ENCODE measurements at places on chromosomes 12 and 14.

- DNase-seq: no peak
Measured at GRCh38 chr12:116026346-116026745, 251.1 kb downstream of the MED13L start.

DNA sequence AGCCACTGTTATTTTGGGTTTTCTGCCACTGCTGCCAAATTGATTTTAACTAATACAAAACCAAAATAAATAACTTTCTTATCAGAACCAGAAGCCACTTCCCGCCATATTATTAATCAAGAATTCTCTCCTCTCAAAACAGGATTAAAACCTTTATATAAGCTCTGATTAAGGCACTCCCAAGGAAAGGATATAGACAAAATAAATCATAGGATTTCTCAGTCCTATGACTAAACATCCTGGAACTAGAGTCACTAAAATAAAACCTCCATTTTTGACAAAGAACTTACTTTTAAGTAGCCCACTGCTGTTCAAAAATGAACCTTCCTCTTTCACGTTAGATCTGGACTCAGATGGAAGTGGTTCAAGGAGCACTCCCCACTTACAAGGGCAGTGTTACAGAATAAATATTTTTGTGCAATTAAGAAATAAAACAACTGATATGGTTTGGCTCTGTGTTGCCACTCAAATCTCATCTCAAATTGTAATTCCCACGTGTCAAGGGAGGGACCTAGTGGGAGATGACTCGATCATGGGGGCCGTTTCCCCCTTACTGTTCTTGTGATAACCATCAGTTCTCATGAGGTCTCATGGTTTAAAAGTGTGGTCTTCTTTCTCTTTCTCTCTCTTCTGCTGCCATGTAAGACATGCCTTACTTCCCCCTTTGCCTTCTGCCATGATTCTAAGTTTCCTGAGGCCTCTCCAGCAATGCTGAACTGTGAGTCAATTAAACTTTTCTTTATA is 26.4 kb downstream of the GXYLT1 start:
- no peak for DNase-seq

GRCh38 chr14:78129375-78129774 is 40.8 kb upstream of the NRXN3 start:
- DNase-seq: no peak

DNA sequence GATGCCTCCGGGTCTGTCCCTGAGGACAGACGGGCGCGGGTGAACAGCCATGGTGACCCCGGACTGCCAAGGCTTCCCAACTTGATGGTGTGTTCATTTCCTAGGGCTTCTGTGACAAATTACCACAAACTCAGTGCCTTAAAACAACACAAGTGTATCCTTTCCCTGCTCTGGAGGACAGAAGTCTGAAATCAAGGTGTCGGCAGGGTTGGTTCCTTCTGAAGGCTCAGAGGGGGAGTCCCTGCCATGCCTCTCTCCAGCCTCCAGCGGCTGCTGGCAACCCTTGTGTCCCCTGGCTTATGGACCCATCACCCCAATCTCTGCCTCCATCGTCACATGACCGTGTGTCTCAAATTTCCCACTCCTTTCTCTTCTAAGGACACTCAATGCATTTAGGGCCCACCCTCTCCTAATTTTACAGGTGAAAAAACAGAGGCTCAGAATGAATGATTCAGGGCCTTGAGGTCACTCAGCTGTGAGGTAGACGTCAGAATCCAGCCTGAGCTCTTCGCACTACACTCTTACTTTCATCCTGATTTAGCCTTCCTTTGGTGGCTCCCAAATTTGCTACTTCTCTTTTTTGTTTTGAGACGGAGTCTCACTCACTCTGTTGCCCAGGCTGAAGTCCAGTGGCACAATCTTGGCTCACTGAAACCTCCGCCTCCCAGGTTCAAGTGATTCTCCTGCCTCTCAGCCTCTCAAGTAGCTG is 45.4 kb downstream of the VCPKMT start:
- no peak for DNase-seq

DNA sequence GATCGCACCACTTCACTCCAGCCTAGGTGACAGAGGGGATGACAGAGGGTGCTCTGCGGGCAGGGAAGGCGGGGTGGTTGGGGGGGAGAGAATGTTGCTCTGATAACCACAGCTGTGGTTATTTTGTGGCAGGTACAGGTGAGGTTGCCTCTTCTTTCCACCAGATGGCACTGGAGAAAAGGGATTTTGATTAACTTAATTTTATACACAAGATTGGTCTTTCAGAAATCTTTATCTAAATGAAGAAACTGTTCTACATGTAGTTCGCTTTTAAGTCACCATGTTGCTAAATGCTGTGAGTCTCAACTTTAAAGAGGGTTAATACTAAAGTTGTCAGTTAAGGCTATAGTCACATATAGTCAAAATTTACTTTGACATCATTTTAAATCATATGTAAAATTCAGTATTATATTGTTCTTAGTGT is 25.7 kb downstream of the FGF23 start:
- no peak for DNase-seq

- no peak for DNase-seq
Measured at GRCh38 chr12:70721656-70722357, 84.6 kb upstream of the PTPRB start.

Measured in LNCaP clone FGC (cell line).